ENCODE measurements at places on chromosomes 2 and 18. TPM values are rescaled to one million over a fixed set of nuclear protein-coding genes. Genes with fewer than 3 reads are reported as not detected.

GRCh38 chr18:34749721-34750120 lies 39.6 kb downstream of the DTNA start:
- H3K27ac ChIP-seq = no peak overlapping the region
- no peak for DNase-seq
- H3K27me3 ChIP-seq = no peaks in the 10 kb centered on the region
- peaks cover 7% of the 10 kb centered on the region for H3K4me1 ChIP-seq
- H3K36me3 ChIP-seq = no peaks in the 10 kb centered on the region

DNA sequence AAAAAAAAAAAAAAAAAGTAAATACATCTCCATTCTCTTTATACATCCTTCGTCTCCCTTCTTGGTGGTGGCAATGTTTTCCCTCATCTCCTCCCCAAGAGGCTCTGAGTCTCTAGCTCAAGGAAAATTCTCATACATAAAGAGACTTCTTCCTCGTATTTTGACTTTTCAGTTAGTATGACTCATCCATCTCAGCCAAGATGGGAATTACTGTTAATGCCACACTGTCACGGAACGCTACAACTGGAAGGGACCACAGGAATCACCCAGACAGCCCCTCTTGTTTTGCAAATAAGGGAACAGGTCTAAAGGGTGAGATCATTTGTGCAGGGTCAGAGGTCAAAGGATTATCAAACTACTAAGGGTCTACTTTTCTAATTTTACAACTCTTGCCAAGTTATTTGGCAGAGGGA lies 19.5 kb downstream of the NFE2L2 start:
- no peak overlapping the region for H3K4me3 ChIP-seq
- peak overlapping the region; percentile 87 for H3K27ac ChIP-seq
- H3K36me3 ChIP-seq = no peaks in the 10 kb centered on the region
- no peaks in the 10 kb centered on the region for H3K27me3 ChIP-seq

TMEM237 gene
- total RNA-seq = 18.3 TPM

DNA sequence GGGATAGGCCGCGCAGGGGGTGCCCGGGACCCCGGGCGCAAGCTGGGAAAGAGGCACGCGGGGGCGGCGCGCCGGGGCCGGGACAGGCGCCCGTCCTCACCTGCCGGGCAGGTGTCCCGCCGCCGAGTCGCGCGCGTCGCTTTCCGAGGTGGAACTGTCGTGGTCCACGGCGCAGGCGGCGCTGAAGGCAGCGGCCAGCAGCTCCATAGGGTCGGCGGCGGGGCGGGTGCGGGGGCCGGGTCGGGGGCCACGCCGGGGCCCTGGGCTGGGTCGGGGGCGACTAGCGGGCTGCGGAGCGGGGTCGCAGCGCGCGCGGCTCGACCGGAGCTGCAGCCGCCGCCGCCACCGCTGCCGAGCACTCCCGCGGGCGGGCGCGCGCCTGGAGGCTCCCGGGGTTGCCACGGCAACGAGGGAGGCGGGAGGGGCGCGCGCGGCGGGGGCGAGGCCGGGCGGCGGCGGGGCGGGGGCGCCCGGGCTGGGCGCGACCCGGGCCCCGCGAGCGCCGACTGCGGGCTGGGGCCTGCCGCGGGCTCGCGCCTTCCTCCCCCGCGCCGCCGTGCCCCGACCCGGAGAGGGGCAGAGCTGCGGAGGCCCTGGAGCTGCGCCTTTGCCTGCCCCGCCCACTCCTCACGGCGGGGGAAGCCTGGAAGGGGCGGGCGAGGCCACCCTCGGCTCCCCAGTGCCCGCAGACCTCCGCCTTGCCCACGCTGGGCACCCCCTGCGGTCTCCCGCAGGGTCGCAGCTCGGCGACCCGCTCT lies 57.9 kb downstream of the SNORC start:
- peak overlapping the region; percentile 55 for H3K4me3 ChIP-seq
- H3K27me3 ChIP-seq = peaks cover 98% of the 10 kb centered on the region
- no peaks in the 10 kb centered on the region for H3K36me3 ChIP-seq
- H3K4me1 ChIP-seq = peaks cover 19% of the 10 kb centered on the region
- H3K27ac ChIP-seq = no peak overlapping the region

TLX2 gene
- total RNA-seq = not detected

- H3K4me1 ChIP-seq = peaks cover 41% of the 10 kb centered on the region
- H3K4me3 ChIP-seq = no peak overlapping the region
- no peak overlapping the region for H3K27ac ChIP-seq
- no peaks in the 10 kb centered on the region for H3K36me3 ChIP-seq
Measured at GRCh38 chr2:26088038-26088643, 54.3 kb downstream of the RAB10 start.

ECEL1 gene
- total RNA-seq = not detected

DNA sequence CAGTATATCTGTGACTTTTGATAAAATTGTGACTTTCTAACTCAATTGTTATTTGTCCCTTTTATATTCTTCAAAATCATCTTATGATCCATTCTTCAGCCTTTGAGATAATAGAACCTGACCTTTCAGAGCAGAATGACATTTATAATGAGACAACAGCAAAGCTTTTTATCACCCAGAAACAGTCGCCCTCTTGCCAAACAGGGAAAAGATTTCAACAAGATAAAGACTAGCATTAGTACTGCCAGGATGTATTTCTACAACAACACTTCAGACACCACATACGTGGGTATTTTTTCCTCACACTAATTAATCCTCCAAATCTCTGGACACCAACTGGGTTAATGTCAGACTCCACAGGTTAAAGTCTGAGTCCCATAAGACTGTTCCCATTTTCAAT lies 249.0 kb downstream of the ZNF804A start:
- no peaks in the 10 kb centered on the region for H3K4me1 ChIP-seq
- no peaks in the 10 kb centered on the region for H3K27me3 ChIP-seq
- no peak for DNase-seq
- no peak overlapping the region for H3K4me3 ChIP-seq
- H3K36me3 ChIP-seq = no peaks in the 10 kb centered on the region

DNA sequence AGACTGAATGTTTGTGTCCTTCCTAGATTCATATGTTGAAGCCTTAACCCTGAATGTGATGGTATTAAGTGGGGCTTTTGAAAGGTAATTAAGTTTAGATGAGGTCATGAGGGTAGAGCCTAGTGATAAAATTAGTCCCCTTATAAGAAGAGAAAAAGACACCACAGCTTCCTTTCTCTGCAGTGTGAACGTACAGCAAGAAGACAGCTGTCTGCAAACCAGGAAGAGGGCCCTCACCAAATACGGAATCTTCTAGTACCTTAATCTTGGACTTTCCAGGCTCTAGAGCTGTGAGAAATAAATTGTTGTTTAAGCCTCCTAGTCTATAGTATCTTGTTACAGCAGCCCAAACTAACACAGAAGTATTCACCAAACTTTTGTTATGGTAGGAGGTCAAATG lies 57.1 kb upstream of the CYTIP start:
- DNase-seq = no peak
- H3K27me3 ChIP-seq = peaks cover 8% of the 10 kb centered on the region

All from left ventricle myocardium inferior (tissue), 1 donor.